GM19239 (cell line): ENCODE measurements at places on chromosomes 7 and 10.

GRCh38 chr10:64130152-64130551 is 609.0 kb downstream of the REEP3 start:
- DNase-seq, result no peak

GRCh38 chr7:120320218-120320961 is 47.4 kb downstream of the KCND2 start:
- DNase-seq, result no peak

DNA sequence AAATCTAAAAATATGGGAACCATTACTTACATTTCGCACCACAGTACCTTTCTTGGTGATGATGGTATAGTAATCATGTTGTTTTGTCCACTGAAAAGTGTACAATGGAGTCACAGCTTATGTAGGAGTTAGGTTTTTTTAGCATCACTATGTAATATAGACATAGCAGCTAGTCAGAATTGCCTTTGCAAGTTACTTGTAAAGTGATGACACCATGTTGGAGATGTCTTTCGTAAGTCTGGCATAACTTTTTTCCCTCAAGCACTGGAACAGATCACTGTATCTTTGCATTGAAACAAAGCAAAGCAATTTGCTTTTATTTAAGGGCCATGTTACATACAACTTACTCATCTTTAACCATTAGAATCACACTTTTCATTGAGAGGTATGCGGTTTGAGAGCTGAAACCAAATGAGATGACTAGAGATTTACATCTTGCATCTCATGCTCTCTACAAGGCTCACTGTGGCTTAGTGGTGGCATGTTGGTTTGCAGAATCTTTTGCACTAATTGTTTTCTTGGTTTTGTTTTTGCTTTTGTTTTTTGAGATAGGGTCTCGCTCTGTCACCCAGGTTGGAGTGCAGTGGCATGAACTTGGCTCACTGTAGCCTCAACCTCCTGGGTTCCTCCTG is 18.3 kb downstream of the UBN2 start:
- no peak for DNase-seq

DNA sequence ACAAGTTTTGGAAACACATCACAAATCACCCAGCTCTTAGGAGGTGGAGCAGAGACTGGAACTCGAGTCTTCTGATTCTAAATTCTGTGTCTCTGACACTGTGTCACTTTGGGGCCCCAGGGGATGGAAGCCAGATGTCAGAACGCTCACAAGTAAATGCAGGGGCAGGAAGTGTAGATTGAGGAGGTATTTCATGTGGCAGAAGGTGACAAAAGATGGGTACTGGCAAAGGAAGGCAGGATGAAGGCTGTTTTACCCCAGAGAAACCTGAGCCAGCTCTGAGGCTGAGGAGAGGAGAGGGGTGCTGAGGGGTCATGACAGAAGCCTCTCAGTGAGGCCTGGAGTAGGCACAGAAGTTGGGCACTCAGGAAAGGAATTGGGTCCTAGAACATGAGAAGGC is 6.0 kb upstream of the PURB start:
- no peak for DNase-seq

GRCh38 chr10:130000918-130001317 is 36.8 kb upstream of the EBF3 start:
- DNase-seq, result no peak

DNA sequence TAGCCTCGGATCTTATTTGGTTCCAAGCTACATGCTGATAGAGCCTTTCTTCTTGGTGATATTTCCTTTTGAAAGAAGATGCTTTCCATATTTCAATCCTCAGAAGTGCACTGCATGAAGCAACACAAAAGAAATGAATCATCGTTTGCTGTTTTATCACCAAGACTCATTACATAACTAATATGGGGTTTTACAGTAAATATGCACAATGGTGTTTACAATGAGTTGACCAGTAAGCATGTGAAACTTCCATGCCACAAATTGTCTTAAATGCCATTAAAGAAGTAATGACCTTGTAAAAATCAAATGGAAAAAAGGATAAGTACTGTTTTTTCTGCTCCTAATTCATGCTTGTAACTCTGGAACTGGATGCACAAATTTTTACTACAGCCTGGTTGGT is 1017.0 kb upstream of the GHITM start:
- DNase-seq, result no peak

GRCh38 chr7:64098-64915 is 128.1 kb upstream of the FAM20C start:
- no peak for DNase-seq

DNA sequence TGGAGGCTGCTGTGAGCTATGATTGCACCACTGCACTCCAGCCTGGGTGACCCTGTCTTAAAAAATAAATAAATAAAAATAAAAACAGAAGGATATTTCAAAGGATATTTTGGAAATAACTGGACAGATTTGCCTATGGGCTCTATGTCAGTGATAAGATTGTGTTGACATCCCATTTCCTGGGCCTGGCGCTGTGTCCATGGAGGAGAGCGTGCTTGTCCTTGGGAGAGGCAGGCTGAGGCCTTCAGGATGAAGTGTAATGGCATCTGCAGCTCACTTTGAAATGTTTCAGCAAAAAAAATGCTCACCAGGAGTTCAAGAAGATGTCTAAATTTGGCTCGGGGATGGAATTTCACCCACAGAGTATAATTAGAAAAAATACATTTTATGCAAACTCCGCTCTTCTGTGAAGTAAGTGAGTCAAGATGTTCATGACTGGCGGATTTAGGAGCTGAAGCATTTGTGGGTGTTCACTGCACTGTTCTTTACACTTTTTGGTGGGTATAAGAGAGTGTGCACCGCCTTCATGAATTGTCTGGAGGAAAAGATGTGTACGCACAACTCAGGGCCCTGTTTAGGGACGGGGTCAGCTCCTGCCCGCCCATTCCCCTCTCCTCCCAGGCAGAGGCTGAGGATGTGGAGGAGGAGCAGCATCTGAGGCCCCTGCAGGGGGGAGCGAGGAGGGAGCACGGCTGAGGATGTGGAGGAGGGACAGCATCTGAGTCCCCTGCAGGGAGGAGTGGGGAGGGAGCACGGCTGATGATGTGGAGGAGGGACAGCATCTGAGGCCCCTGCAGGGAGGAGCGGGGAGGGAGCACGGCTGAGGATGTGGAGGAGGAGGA is 18.5 kb upstream of the FOXL3 start:
- no peak for DNase-seq

DNA sequence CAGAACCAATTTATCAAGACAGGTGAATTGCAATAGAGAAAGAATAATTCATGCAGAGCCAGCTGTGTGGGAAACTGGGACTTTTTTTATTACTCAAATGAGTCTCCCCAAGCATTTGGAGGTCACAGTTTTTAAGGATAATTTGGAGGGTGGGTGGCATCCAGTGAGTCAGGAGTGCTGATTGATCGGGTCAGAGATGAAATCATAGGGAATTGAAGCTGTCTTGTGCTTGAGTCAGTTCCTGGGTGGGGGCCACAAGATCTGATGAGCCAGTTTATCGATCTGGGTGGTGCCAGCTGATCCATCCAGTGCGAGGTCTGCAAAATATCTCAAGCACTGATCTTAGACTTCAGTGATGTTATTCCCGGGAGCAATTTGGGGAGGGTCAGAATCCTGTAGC is 9.9 kb upstream of the MYO1G start:
- no peak for DNase-seq

DNA sequence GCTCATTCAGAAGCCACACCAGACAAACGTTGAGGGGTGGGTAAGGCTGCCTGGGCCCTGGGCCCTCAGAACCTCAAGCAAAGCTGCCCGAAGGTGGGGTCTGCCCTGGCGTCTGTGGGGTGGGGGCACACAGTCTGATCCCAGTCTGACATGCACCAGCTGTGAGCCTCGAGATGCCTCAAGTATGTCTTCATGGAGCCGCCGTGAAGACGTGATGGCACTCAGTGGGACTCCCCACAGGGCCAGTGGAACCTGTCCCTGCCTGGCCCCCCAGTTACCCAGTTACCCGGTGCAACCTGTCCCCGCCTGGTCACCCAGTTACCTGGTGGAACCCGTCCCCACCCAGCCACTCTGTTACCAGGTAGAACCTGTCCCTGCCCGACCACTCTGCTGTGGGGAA is 351.2 kb downstream of the PTPRN2 start:
- no peak for DNase-seq

DNA sequence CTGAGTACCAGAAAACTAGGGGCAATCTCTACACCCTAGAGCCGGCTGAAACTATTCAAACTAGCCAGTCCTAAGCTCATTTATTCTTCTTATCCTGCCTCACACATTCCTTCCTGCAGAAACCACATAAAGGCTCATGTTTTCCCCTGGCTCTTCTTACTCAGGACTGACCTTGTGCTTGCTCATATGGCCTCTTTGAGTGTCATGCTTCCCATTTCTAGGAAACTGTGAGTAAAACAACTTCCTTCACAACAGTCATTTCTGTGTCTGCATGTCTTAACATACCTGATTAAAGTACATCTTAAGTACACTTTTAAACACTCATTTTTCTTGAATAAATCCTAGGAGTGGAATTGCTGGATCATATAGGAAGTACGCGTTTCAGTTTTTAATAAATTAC is 52.3 kb upstream of the KIAA1217 start:
- DNase-seq, result no peak

- no peak for DNase-seq
Observed at GRCh38 chr7:124792002-124792401, 26.4 kb upstream of the GPR37 start.

DNA sequence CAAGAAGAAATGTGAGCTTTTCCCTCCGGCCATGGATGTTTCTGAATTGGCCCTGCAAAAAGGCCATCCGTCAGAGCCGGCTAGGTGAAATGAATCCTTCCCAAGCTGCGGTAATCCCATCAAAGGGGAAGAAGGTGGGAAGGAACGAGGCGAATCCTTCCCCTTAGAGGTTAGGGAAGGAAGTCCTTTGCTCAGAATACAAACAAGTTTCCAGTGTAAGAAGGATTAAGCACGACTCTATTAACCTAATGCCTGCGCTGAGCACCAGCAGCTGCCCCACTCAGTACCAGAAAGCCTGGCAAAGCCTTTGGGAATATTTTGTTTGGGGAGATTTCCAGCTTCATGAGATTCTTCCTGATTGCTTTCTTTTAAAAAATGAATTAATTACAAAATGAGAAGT is 42.8 kb downstream of the CLRN3 start:
- no peak for DNase-seq

- no peak for DNase-seq
Observed at GRCh38 chr7:127718340-127718679, 66.3 kb downstream of the SND1 start.

DNA sequence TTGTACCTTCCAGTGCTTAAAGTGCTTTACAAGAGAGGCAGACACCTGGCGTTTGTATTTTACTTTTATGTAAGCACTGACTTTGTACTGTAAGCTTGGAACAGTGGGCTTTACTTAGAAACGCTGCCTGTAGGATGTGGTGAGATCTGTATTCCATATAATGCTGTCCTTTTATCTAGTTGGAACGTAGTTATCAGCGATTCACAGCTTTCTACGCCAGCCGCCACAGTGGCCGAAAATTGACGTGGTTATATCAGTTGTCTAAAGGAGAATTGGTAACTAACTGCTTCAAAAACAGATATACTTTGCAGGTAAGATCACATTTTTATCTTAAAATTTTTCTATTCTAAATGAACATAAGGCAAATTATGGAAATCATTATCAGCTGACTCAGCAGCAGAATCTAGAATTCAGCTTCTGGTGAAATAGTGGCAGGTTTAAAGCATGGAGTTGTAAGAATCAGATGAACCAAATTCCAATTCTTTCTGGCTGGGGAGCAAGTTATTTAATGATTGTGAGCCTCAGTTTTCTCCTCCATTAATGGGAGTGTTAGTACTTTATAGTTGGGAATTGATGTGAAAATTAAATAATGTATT is 91.5 kb downstream of the CUL1 start:
- no peak for DNase-seq

DNA sequence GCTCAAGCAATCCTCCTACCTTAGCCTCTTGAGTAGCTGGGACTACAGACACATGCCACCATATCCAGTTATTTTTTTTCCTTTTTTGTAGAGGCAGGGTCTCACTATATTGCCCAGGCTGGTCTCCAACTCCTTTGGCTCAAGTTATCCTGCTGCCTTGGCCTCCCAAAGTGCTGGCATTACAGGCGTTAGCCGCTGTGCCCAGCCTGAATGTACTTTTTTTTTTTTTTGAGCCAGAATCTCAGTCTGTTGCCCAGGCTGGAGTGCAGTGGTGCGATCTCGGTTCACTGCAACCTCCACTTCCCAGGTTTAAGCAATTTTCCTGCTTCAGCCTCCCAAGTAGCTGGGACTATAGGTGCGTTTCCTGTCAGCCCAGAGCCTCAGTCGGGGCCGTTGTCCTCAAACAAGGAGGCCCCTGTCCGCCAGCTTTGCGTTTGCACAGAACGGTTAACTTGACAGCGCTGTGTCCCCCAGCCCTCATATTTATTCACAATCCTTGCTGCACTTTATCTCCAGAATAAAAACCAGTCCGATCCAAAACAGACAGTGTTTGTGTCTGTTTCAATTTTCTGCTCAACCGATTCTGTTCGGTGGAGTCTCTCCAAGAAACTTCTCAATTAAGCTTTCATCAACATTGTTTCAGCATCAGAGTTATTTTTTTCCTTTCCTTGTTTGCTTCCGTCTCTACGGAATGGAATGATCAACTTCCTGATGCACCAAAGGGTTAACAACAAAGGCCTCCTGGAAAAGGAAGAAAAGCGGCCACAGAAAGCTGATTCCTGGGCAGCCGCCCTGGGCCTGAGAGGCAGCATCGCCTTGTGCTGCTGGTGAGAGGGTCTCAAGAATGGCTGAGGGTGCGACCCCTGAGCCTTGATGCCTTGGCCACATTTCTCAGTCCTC is 64.5 kb downstream of the PDIA4 start:
- no peak for DNase-seq

DNA sequence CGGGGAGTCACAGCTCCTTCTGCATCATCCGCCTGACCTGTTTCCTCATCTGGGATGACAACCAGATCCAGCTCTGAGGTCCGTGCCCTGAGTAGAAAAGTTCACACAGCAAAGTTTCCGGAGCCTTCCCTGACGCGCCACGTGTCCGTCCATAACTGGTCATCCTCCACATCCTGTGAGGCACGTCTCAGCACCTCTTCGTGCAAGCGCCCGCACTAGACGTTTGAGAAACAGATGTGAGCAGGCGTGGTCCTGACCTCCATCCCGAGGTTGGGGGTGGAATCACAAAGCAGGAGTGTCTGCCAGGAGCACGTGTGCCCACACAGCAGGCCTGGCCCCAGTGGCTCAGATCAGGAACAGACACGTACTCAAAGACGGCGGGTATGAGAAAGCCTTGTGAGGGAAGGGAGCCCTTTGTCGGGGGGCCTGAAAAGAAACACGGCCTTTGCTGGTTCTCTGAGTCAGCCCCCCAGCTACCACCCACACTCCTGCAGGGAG is 520.8 kb downstream of the DNAJB6 start:
- DNase-seq, result no peak

DNA sequence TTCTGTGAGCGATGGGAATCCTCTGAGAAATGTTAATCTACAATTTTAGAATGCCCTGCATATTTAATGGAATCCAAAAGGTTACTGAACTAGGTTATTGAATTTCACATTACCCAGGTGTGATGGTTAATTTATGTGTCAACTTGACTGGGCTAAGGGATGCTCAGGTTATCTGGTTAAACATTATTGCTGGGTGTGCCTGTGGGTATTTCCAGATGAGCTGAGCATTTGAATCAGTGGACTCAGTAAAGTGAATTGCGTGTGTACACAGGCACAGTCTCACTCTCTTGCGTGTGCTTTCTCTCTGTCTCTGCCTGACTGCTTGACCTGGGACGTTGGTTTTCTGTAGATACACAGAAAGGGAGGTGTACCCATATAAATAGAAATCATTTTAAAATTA is 21.7 kb downstream of the RNF32 start:
- DNase-seq, result no peak

GRCh38 chr10:12631216-12631615 is 281.9 kb downstream of the CAMK1D start:
- no peak for DNase-seq
